ENCODE measurements at places on chromosomes 6 and 20.

GRCh38 chr6:82842721-82843120 is 222.9 kb downstream of the UBE3D start:
- peak; percentile 94 for DNase-seq

DNA sequence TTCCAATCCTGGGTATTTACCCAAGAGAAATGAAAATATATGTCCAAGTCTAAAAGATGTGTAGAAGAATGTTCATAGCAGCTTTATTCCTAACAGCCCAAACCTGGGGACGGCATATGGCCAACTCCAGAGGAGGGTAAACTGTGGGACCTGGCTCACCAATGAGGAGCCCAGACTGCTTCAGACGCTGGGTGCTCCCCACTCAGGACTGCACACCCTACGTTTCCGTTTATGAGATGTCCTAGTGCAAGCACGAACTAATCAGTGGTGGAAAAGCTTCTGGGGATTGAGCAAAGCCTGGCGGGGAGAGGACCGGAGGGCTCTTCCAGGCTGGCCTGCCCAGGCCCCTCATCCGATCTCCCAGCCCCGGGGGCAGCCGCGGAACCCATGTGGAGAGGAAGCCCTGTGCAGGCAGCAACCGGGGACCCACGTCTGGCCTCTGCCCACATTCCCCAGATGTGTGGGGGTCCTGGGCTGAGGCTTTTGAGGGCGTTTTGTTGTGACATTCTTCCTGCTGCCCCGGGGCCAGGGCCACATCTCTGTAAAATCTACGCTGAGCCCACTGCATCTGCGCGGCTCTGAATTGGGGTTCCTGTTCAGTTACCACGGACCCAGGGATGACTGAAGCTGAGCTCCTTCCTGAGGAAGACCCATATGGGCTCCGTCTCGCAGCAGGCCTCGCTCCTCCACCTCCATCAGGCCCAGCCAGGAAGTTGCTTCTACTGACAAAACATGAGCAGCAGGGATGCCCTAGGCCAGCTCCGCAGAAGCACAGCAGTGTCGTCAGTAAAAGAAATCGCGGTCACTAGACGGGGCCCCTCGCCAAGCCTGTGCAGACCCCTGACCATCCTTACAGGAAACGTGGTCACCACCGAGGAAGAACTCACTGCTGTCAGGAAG is 188.0 kb downstream of the DLL1 start:
- no peak for DNase-seq

- no peak for DNase-seq
Observed at GRCh38 chr6:111763381-111763780, 109.9 kb downstream of the FYN start.

DNA sequence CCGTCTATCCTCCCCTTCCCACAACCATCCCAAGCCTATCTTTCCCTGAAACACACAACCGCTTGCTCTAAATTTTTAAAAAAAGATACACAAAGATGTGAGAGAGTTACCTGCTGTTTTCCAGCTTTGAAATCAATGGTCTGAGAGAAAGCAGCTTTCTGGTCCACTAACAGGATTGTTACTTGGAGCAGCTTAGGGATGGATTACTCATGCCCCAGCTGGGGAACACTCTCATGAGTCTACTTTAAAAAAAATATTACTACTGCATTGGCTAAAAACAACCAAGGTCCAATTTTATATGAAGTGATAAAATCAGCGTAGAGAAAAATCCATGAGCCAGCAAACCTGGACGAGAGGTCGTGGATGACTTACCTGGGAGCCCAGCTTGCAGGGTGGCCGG is 29.6 kb upstream of the FOXC1 start:
- DNase-seq: no peak

DNA sequence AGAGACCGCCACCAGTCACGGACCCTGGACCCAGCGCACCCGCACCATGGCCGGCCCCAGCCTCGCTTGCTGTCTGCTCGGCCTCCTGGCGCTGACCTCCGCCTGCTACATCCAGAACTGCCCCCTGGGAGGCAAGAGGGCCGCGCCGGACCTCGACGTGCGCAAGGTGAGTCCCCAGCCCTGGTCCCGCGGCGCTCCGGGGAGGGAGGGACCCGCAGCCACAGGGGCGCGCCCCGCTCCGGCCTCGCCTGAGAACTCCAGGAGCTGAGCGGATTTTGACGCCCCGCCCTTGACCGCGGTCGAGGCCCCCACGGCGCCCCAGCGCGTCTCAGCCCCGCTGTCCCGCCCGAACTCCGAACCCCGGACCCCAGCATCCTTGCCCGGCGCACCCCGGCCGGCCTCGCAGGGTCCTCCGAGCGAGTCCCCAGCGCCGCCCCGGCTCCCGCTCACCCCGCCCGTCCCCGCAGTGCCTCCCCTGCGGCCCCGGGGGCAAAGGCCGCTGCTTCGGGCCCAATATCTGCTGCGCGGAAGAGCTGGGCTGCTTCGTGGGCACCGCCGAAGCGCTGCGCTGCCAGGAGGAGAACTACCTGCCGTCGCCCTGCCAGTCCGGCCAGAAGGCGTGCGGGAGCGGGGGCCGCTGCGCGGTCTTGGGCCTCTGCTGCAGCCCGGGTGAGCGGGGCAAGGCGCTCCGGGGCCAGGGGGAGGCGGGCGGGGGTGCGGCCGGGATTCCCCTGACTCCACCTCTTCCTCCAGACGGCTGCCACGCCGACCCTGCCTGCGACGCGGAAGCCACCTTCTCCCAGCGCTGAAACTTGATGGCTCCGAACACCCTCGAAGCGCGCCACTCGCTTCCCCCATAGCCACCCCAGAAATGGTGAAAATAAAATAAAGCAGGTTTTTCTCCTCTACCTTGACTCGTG is at the start of gene OXT:
TSS of gene OXT (plus strand) at position 11 of the 920 bp plus-strand sequence. CDS start at position 47, 36 bp downstream.
- DNase-seq: no peak

GRCh38 chr20:50470264-50470858 is 39.8 kb upstream of the PTPN1 start:
- DNase-seq: no peak

DNA sequence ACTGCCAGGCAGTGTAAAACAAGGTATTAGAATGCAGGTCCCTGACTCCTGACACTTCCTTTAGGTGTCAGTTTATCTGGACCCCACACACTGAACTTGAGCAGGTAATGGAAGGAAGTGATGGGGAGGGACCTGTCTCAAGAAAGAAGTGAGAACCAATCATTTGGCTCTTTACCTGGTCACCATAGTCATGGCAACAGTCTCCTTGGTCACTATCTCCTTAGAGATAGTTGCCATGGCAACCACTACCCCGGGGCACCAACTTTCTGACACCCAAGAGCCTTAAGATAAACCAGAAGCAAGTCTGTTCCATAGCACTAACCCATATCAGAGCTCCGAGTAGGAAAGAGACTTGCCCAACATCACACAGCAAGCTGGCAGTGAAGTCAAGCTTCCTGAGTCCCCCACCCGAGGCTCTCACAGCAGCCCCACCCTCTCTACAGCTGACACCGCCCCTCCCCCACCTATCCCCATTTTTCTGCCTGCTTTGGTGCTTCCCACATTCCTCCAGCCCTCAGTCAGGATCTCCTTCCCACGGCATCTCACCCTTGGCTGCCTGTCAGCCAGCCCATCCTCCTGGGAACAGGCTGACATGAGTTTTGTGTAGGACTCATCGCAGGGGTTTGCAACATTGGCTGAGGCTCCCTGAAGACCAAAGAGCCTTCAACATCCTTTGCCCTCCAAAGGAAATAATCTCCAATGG is 16.3 kb upstream of the HM13 start:
- DNase-seq: peak; percentile 50

GRCh38 chr6:6984585-6985366 is 123.0 kb upstream of the RREB1 start:
- DNase-seq: no peak

- DNase-seq: peak; percentile 21
Observed at GRCh38 chr6:32852844-32853540, 512 bp downstream of the TAP1 start.

DNA sequence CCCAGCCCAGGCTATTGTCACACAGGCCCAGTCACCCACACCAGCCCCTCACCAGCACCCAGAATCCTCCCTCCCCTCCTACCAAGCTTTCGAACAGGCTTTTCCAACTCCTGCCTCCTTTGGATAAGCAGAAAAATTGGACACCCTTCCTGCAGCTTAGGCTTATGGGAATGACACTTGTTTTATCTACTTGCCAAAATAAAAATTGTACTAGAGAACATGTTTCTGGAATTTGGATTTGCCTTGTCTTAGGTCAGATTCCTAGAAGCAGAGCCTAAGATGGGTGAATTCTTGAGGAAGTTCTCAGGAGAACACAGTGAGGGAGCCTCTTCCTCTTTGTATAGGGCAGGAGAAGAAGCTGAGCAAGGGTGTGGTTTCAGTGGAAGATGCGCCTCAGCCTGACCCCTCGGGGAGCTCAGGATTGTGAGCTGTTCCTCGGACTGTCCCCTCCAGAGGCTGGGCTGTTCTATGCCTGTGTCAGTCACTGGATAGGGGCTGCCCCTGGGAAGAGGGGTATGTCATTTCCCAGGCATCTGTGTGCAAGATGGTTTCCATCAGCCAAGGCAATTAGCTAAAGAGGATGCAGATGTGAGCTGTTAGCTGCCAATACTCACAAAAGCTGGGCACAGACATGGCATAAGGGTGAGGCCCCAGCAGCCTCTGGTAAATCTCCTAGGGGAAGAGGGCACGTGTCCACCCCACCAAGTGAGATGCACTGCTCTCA is 33.9 kb downstream of the ITPR3 start:
- no peak for DNase-seq

- no peak for DNase-seq
Observed at GRCh38 chr6:143575901-143576426, 64.4 kb upstream of the FUCA2 start.

GRCh38 chr20:63009045-63009961 is 2.5 kb upstream of the BHLHE23 start:
- peak; percentile 39 for DNase-seq

DNA sequence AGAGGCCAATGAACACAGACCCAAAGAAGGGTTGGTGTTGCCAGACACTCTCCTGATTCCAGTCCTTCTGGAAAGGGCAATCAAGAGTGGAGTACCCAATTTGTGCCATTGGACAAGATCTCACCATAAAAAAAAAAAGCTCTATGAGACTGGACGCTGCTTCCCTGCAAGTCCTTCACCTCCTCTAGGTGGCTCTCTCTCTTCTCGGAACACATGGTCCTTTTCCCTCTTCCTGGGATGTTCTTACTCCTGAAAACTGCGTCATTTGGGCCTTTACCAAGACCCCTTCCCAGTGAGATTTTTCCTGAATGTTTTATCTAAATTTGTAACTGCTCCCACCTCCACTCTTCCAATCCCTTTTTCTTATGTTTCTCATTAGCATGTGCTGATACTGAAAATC is 280.8 kb downstream of the FOXA2 start:
- DNase-seq: no peak

Measured in HFFc6 (cell line).